ENCODE measurements at places on chromosomes 6 and 20. TPM values are rescaled to one million over a fixed set of nuclear protein-coding genes. Genes with fewer than 3 reads are reported as not detected.

SYNDIG1 gene
- 0.72 TPM for total RNA-seq

ATP6V1G2 gene
- total RNA-seq: 3.7 TPM

FKBP1C gene
- not detected for total RNA-seq

SNX21 gene
- total RNA-seq: 90.1 TPM

SPATA25 gene
- 4.2 TPM for total RNA-seq

EEF1E1 gene
- 16.4 TPM for total RNA-seq

TNFRSF6B gene
- 2.3 TPM for total RNA-seq

LINC00237 gene
- total RNA-seq: not detected

RIOK1 gene
- 11.2 TPM for total RNA-seq

ERMARD gene
- 29.2 TPM for total RNA-seq

DNA sequence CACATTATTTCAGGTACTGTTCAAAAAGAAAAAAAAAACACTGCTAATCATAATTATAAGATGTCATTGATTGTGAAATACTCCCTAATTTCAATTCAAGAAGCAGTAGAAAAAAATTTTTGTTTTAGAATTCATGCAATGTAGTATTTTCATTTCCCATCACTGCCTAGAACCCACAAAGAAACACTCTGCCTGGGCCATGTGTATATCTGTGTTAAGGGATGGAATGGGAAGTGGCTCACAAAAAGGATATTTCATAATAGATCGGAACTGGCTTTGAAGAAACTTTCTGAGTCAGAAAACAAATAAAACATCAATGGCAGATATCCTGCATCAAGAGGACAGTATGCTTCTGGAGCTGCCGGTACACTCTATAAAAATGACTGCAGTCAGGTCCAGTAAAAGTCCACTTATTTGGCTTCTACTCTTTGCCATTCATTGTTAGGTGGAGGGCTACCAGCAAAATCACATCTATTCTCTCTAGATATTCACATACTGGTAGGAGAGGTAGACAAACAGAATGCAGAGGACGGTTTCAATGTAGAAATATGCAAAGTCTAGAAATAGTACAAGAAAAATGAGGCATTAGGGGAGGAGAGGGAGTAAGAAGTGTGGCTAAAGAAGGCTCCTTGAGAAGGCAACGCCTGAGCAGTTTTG is 135.0 kb upstream of the TNFAIP3 start:
- no peak for DNase-seq

DNA sequence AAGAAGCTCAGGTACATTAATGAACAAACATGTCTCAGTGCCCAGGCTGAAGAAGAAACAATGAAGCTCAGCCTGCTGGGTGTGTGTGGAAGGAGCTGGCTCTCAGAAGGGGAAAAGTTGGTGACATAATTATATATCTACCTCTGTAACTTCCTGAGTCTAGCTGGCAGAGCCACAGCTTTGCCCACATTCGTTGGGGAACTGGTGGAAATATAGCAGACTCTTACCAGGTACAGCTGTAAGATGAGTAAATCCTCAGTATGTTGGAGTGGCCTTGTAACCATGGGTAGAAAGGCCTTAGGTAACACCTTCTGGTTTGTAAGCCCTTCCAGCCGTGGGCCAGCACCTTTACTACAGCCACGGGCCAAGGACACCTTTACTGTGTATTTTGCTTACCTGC is 29.9 kb upstream of the PNRC1 start:
- no peak for DNase-seq

DNA sequence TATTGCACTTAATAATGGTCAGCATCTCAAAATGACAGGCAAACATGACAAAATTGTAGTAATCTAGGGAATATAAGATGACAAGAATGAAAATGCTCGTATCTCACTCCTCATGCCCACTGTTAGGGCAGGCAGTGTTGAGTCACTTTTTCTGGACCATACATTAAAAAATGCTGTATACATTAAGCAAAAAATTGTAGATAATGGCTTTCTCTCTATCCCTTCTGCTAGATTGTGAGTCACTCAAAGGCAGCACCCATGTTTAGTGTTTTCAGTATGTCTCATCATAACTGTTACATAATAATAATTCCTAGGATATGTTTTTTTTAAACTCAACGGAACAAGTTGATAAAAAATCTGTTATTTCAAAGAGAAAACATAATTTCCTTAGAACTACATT is 199.3 kb downstream of the TENT5A start:
- no peak for DNase-seq

DNA sequence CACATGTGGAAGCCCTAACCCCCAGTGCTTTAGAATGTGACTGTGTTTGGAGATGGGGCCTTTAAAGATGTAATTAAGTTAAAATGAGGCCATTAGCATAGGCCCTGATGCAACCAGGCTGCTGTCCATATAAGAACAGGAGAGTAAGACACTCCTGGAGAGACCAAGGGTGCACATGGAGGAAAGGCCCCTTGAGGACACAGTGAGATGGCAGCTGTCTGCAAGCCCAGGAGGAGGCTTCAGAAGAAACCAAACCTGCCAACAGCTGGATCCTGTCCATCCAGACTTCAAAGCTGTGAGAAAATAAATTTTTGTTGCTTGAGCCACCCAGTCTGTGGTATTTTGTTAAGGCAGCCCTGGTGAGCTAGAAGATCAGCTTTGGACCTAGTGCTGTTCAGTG is 16.8 kb upstream of the SNRPB2 start:
- DNase-seq: no peak

DNA sequence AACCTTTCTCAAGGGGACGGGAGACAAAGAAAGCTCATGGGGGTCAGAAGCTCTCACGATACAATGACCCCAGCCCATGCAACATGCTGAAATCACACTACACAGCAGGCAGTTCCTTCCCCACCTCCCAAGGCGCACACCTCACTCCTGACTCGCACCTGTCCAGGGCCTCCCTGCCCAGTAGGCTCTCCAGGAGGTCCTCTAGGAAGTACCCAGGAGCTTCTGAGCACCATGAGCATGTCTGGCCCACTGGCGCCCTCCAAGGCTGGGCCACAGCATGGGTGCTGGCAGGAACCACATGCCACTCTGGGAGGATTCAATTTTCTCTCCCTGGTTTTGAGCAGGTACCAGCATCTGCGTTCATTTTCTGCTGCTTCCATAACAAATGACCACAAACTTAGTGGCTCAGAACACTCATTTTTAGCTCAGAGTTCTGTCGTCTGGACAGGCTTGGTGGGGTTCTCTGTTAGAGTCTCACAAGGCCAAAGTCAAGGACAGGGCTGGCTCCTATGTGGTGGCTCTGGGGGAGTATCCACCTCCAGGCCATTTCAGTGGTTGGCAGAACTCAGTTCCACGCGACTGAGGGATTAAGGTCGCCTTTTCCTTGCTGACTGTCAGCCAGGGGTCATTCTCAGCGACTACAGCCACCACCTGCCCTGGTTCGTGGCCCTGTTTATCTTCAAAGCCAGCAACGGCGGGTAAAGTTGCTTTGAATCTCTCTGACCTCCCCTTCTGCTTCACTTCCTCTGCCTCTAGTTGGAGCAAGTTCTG is 32.7 kb downstream of the ACSS1 start:
- DNase-seq: no peak

GRCh38 chr6:31172973-31173384 is 2.5 kb upstream of the POU5F1 start:
- no peak for DNase-seq

DNA sequence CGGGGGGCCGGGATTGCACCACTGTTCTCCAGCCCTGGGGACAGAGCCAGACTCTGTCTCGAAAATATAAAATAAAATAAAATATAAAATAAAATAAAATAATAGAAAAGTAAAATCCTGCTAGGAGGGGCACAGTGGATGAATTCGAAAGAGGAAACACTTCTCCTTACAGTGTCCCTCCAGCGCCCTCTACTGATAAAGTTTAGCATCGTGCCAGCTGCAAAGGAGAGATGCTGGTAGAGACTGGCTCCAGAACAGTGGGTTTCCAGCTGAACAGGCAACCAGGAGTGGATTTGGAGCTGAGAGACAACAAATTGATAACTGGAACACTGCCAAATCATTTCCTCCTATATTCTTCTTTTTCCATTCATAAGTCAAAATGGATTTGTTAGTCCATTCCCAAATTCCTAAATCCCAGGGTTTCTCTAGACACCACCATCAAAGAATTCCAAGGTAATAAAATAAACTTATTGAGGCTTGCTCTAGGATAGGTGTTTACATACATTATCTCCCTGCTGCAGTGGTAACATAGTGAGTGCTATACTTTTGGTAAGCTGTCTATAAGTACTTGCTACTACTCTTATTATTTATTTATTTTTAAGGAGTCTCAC is 31.7 kb upstream of the TBPL1 start:
- peak; percentile 76 for DNase-seq

- peak; percentile 52 for DNase-seq
Measured at GRCh38 chr6:11538052-11538818, 686 bp downstream of the TMEM170B start.

DNA sequence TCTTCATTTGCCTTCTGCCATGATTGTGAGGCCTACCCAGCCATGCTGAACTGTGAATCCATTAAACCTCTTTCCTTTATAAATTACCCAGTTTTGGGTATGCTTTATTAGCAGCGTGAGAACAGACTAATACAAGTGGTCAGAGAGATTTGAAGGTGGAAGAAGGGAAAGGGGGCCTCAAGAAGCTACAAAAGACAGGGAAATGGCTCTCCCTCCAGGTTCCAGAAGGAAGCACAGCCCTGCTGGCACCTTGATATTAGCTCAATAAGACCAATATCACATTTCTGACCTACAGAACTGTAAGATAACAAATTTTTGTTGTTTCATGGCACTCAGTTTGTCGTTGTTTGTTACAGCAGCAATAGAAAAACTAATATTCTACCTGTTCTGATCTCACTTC is 536.5 kb upstream of the MARCKS start:
- no peak for DNase-seq

DNA sequence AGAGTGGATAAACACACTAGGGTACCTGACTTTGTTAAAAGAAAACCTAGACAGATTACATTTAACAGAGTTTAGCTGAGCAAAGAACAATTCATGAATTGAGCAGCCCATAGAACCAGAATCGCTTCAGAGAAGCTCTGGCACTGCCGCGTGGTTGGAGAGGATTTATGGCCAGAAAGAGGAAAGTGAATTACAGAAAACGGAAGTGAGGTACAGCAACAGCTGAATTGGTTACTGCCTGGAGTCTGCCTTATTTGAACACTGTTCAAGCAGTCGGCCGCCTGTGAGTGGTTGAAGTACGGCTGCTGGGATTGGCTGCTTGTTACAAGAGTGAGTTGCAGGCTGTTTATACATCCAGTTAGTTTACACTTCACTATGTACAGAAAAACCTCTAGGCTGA is 253.8 kb upstream of the CDYL start:
- no peak for DNase-seq

- DNase-seq: no peak
Measured at GRCh38 chr6:143262859-143263258, 187.6 kb downstream of the ADAT2 start.

GRCh38 chr6:75815756-75816155 is 66.7 kb downstream of the MYO6 start:
- no peak for DNase-seq

DNA sequence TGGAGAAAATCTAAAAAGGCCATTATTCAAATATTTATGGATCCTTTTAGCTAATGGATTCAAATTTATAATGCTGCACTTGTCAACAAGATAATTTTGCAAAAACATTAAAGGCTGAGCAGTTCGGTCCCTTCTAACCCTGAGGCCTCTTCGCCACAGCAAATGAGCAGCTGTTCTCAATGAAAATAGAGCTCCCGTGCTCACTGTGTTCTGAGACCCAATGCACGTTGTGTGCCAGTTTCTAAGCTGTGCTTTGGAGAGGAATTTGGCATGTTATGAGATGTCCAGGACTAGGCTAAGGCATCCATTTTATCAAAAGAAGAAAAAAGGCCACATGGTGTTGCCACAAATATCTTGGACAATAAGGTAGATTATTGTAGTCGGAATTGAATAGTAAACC is 220.1 kb upstream of the TSHZ2 start:
- no peak for DNase-seq

DNA sequence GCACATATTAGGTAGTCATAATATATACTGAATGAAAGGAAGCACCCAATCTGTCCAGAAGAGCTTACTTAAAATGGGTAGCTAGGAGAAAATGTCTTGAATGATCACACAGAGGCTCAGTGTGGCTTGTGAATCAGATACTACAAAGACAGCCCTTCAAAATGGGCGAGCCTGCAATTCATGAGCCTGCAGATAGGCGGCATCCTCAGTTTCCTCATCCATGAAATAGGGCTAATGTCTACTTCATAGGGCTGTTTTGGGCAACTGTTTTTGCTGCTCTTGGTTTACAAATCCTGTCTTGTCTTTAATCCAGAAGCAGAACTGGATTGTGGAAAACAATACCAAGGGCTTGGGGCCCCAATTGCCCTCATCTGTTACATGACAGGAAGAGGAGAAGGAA is 129.3 kb upstream of the KCNK16 start:
- DNase-seq: no peak

DNA sequence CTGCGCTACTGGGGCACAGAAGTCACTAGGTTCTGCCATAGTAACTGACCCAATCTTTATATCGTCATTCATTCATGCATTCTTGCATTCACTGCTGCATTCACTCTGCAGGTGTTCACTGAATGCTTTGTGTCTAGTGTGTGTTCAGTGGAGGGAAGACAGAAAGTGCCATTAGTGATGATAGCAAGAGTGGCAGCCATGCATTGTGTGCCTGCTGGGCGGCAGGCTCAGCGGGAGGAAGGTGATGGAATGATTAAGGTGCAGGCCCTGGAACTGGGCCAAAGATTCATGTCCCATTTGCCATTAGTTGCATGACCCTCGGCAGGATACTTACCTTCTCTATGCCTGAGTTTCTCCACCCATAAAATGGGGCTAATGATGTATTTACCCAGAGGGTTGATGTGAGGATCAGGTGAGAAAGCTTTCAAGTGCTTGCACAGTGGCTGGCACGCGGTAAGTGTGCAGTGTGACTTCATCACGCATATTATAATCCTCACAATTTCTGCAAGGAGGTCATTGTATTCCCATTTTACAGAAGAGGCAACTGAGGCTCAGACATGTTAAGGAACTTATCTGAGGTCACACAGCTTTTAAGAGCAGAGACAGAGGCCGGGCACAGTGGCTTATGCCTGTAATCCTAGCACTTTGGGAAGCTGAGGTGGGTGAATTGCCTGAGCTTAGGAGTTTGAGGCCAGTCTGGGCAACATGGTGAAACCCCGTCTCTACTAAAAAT is 40.1 kb downstream of the ITPR3 start:
- DNase-seq: no peak

- DNase-seq: no peak
Measured at GRCh38 chr6:83962582-83962981, 71.0 kb upstream of the MRAP2 start.

DNA sequence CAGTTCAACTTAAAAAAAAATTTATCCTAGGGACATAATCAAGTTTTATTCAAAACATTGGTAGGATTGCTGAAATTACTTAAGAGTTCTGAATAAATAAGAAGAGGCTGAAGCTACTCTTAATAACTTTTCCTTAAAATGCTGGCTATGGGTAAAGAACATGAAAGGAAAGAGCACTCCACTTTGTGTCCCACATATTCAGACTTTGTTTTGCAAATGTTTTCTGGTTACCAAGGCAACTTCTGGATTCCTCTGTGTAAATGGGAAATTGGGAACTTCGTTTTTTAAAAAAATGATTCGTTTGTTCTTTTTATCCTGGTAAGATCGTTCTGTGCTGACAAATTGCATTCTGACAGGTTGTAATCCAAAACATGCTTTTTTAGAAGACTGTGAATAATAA is 115.0 kb downstream of the KIF6 start:
- no peak for DNase-seq

Data from ovary (tissue), 10 donors.